ENCODE measurements at places on chromosomes 2 and 18.

- no peak for DNase-seq
Measured at GRCh38 chr2:164644036-164644700, 22.9 kb upstream of the GRB14 start.

GRCh38 chr2:117770730-117771129, 43.8 kb upstream of the DDX18 start:
- DNase-seq = no peak

DNA sequence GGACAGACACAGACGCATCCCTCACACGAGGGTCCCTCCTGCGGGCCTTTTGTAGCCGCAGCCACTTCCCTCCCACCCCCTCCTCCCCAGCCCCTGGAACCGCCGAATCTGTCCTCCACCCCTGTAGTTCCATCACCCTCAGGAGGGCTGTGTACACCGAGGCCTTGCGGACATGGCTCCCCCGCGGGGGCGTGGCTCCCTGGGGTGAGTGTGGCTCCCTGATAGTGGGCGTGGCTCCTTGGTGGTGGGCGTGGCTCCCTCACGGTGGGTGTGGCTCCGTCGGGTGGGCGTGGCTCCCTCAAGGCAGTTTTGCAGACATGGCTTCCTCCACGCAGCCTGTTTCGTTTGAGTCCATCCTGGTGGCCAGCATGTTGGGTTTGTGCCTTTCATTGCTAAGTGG, 420.7 kb upstream of the SALL3 start:
- no peak for DNase-seq

- DNase-seq = no peak
Measured at GRCh38 chr18:59818769-59819168, 81.0 kb upstream of the PMAIP1 start.

DNA sequence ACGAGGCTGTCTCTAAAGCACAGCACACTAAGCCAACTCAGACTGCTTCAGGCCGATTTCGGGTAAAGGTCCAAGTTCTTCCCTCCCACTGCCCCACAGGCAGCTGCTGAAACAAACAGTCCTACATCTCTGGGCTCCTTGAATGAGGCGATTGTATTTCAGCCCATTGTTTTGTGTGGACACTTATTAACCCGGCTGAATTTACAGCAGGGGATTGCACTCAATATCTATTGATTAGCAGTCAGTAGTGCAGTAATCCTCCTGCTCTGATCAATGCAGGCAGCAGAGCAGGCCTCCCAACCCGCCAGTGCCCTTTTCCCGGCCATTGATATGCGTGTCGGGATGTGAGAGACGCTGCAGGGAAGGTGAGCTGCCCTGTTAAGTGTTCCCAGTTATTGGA, 330.1 kb downstream of the CMPK2 start:
- DNase-seq = no peak

DNA sequence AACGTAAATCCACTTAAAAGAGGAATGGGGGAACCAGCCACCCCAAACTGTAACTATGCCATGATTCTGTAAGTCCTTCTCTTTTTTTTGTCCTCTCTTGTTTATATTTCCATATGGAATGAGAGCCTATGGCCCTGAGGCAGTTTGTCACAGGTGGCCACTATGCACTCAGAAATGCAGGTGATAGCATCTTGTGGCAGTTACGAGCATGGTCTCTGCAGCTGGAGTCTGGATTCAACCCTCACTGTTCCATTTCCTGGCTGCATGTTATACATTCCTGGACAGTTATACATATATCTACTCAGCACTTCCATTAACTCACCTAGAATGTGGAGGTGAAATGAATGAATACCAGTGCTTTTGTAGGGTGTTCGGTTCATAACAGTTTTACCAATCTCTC, 291.5 kb upstream of the FANCL start:
- no peak for DNase-seq

Data from stimulated activated CD4-positive, alpha-beta T cell treated with anti-CD3 and anti-CD28 coated beads, TNF-alpha, amount 100 ng/mL, for 1 hour (primary cell).